ENCODE measurements at places on chromosomes 6 and 20.

- no peak for DNase-seq
These were observed 2.9 kb upstream of the RAB22A start for GRCh38 chr20:58306421-58307261.

- DNase-seq = no peak
These were observed 154.5 kb downstream of the OTOR start for GRCh38 chr20:16902662-16903061.

GRCh38 chr20:35826397-35826998, 54.7 kb downstream of the PHF20 start:
- no peak for DNase-seq

- no peak for DNase-seq
These were observed 67.3 kb downstream of the SCML4 start for GRCh38 chr6:107756660-107757355.

- no peak for DNase-seq
These were observed 4.0 kb downstream of the STK4 start for GRCh38 chr20:44970243-44970757.

DNA sequence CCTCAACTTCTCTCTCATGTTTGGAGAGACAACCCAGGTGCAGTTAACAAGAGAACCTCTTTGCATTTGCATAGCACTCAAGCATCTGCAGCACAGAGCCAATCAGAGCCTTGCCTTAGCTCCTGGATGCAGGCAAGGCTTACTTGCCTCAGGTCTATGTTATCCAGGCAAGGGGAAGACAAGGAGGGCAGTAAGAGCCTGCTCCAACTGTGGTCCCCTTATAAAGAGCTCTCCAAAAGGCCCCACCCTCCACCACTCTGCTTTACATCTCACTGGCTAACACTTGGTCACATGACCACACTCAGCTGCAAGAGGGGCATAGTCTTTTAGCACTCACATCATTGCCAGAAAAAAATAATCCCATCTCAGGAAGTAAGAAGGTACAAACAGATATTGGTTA, 540.0 kb downstream of the PTPRT start:
- no peak for DNase-seq

GRCh38 chr6:150490586-150490985, 109.1 kb upstream of the PLEKHG1 start:
- DNase-seq = no peak

- DNase-seq = no peak
These were observed 179.8 kb downstream of the FOXA2 start for GRCh38 chr20:22404419-22405170.

- no peak for DNase-seq
These were observed 119.7 kb downstream of the SH3BGRL2 start for GRCh38 chr6:79750806-79751205.

DNA sequence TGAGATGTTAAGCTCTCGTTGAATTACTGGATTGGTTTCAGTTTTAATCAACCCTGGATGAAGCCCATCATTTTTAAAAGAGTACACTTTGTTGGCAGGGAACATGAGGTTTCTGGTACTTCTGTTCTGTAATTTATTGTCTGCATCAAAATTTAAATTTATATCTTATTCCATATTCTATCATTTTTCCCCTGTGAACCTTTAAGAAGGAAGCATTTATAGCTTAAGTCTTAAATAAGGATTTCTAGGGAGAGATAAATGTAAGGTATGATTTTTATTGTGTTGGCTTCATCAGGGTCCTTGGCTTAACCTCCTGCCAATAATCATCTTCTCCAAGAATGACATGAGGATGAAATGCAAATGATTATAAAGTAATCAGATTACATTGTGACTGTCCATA, 40.6 kb downstream of the MLIP start:
- DNase-seq = no peak

GRCh38 chr20:20487811-20488210, 119.9 kb downstream of the INSM1 start:
- no peak for DNase-seq

DNA sequence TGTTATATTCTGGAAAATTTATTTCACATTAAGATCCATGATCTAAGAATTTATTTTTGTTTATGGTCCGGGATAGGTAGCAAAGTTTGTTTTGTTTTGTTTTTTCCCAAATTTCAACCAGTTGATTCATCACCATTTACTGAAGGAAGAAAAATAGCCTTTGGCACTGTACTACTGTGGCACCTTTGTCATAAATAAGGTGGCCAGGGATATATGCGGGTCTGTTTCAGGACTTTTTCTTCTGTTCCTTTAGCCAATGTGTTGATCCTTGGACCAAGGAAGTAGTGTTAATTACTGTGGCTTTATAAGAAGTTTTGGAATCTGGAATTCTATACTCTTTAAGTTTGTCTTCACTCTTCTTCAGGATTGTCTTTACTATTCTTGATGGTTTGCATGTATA, 171.7 kb downstream of the FAXC start:
- DNase-seq = no peak

DNA sequence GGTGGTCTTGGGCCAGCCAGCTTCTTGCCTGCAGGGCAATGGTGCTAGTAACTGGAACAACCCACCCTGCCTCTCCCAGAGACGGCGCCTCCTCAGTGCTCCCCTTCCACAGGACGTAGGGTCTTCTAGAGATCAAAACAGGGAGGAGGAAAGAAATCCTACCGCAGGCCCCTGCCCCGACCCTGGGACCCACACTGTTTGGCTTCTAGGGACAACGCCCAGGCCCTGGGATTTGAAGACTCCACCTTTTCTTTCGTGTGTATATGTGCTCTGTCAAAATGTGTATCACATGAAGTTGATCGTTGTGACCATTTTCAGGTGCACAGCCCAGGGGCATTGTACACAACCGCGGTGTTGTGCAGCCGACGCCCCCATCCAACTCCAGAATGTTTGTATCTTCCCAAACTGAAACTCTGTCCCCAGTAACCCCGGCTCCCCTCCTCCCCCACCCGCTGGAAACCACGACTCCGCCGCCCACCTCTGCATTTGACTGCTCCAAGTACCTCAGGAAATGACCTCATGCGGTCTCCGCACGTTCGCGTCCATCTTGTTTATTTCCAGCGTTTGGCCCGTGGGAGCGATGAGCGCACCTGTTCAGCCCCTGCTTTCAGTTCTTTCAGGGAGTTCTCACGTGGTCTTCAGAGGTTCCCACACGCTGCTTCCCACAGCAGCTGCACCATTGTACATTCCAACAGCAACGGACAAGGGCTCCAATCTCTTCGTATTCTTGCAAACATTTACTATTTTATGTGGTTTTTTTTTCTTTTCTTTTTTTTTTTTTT, 3.4 kb upstream of the BHLHE23 start:
- DNase-seq = no peak

- no peak for DNase-seq
These were observed 10.7 kb upstream of the PLEKHG1 start for GRCh38 chr6:150588888-150589499.

All from uterus (tissue), 4 donors.